Stimulated activated CD4-positive, alpha-beta T cell treated with anti-CD3 and anti-CD28 coated beads, Interleukin-15, amount 100 ng/mL, for 24 hours (primary cell): ENCODE measurements at places on chromosomes 6 and 20.

DNA sequence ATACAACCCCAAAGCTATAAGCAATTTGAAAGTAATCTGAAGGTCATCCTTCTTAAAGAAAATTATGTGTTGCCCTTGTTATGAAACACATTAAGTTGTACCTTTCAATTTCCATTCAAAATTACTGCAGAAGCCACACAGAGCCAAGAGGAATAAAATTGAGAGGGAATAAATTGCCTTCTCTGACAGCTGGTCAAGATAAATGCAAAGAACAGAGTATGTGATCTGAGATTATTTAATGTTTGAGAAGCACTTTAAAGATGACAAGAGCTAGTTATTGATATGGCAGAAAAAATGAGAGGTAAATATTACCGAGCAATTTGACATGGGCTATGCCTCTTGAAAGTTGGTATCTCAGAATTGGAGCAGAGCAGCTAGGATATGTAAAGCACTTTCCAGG, 61.6 kb downstream of the TRDN start:
- no peak for DNase-seq

- DNase-seq, result no peak
These were observed 63.6 kb upstream of the NAA20 start for GRCh38 chr20:19953606-19954005.

DNA sequence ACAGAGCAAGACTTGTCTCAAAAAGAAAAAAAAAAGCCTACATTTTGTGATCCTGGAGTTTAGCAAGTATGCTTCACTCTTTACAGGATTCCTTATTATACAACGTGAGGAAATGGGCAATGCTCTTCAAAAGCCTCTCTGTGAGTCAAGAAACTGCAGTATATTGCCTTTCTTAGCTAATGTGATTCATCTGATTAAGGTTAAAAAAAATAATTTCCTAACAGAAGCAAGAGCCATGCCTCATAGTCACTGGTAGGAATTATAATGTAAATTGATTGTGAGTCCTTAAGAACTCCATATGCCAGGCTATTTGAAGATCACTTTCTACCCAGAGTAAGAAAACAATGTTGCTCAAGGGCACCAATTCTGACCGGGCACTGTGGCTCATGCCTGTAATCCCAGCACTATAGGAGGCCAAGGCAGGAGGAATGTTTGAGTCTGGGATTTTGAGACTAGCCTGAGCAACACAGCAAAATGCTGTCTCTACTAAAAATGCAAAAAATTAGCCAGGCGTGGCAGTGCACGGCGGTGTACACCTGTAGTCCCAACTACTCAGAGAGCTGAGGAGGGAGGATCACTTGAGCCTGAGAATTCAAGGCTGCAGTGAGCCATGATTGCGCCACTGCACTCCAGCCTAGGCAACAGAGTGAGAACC, 43.3 kb downstream of the SLC26A8 start:
- DNase-seq, result no peak

GRCh38 chr20:37226889-37227288, 34.7 kb downstream of the GHRH start:
- DNase-seq, result no peak

DNA sequence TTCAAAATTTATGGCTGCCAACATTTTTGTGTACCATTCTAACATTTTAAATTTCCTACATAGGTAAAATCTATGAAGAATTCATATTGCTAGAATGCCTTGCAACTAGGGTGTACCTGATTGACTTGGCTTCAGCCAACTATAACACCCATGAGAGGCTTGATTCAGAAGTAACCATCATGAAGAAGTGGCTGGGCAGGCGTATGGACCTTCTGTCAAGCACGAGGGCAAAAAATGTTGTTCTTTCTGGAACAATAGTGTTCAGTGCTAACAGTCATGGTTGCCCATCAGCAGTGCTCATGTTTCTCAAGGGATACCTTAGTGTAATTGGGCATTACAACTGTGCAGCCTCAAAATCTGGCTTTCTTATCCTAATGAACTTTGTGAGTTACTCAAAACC, 42.9 kb downstream of the ID4 start:
- DNase-seq, result no peak

GRCh38 chr6:87922947-87923330, 124.7 kb upstream of the SPACA1 start:
- no peak for DNase-seq

DNA sequence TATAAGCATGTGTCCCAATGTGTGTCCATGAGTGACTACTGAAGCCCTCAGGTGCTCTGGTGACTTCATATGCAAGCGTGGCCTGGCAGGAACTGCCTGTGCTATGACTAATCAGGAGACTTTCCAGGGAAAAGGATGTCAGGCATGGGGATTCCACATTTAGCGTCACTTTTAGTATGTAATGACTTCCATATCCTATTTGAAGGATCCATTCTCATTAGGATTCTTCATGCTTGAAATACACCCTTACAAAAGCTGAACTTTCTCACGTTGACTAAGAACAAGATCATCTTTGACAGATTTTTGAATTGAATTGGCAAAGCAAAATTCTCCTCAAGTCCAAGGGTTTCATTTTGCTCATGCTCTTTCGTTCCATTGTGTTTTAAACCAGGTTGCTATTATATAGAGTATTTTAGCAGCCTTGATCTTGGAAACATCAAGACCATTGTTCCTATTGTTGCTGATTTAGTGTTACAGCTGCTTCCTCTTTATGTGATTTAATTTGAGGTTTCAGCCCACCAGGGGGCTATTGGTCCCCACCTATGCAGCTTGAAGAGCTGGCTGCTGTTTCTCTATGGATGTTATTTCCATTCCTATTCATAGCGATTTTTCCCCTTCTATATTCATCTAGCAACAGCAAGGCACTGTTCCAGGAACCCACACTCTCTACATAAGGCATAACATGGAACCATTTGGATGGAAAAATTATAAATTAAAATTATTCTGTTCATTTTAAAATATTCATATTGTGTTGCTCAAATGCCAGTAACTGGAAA, 418.6 kb downstream of the CDKAL1 start:
- DNase-seq, result no peak

GRCh38 chr6:31397901-31398525, 5.4 kb upstream of the MICA start:
- no peak for DNase-seq

- DNase-seq, result no peak
These were observed 34.7 kb downstream of the AAR2 start for GRCh38 chr20:36270744-36271638.

DNA sequence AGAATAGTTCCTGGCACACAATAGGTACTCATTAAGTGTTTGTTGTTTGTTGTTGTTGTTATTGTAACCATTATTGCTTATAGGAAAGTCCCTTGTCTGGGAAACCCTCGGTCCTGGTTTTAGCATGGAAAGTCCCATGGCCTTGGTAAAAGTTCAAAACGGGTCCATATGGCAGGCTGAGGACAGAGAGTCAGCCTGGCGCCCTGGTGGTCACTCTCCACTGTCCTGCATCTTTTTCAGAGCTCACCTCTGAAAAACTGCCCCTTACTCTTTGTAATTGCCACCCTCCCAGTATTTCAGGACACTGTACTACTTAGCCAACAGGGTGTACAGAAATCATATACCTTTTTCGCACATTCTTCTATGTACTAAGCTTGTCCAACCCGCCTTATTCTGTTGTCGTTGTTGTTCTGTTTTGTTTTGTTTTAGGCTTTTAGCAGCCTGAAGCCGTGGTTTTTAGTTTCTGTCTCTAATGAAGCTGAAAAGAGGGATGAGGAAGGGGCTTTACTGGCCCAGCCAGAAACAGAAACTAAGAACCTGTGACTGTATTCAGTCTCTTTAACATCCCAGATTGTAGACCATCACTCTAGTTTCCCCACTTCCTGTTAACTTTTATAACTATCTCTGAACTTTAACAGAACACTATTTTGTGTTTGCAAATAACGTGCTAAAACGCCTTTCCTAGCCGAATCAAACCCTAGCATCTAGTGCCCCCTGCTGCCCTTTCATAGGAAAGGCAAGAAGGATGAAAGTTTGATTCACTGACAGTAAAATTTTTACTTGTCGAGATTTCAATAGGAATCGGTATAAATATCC, 7.6 kb upstream of the TMEM14A start:
- peak; percentile 55 for DNase-seq

- peak; percentile 35 for DNase-seq
These were observed 45.1 kb downstream of the RAMACL start for GRCh38 chr6:166541366-166541765.

DNA sequence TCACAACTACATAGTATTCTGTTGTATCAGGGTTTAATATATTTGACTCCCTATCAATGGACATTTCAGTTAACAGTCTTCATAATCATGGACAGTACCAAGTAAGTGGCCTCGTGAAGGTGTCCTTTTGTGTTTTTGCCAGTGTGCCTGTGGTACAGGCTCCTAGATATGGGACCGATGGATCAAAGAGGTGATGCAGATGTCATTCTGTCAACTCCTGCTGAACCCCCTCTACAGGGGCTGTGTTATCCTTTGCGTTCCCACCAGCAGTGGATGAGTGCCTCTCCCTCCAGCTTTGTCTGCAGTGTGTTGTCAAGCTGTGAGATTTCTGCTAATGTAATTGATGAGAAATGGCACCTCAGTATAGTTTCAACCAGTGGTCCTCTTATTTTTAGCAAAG, 210.7 kb downstream of the QKI start:
- DNase-seq, result no peak

DNA sequence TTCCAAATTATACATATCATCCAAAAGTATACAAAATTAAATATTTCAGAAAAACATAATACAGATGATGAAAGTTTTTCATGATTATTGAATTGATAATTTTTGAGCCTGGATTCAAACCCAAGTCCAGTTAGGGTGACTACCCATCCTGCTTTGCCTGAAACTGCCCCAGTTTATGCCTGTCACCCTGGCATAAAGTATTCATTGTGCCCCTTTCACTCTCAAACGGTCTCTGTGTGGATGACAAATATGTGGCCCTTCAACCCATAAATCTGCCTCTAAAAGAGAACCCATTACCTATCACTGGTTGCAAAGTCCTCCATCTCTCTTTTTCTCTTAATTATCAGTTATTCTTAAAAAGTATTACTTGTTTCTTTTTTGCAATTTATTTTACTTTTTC, 553.7 kb upstream of the JARID2 start:
- DNase-seq, result no peak

DNA sequence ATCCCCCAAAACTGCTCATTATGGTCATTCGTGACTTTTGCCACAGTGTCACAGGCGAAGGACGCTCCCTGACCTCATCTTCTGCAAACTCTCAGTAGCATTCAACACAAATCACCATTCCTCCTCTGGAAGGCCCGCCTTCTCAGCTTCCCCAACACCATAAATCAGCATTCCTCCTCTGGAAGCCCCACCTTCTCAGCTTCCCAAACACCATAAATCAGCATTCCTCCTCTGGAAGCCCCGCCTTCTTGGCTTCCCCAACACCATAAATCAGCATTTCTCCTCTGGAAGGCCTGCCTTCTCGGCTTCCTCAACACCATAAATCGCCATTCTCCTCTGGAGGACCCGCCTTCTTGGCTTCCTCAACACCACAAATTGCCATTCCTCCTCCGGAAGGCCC, 288.0 kb upstream of the AGPAT4 start:
- DNase-seq, result no peak

GRCh38 chr6:158536891-158537798, 22.7 kb upstream of the TMEM181 start:
- DNase-seq, result peak; percentile 45

- DNase-seq, result no peak
These were observed 104.2 kb downstream of the SYCP2 start for GRCh38 chr20:59829054-59829785.

DNA sequence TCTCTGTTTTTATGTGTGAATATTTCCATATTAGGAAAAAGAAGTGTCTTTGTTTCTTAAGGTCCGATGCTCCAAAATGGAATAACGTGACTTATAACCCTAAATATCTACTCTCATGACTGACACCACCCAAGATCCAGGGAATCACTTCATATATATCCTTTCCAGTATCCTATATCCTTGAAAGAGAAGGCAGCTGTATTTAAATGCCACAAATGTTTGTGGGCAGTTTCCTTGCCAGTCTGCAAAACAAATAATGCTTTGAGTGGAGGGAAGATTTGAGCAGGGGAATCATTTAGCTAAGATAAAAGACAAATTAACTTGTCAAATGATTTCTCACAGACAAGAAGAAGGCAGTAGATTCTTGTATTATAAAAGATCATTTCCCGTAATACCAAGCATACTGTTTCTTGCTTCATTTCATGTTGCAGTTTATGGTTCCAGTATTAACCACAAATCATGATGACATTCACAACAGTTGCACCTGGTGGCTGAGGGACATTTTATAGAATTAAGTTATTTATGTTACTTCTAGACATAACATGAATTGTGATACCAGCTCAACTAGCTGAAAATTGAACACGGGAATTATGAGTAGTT, 30.0 kb upstream of the FABP7 start:
- DNase-seq, result no peak

- DNase-seq, result no peak
These were observed 220.1 kb upstream of the DTNBP1 start for GRCh38 chr6:15882915-15883314.

- no peak for DNase-seq
These were observed 275.0 kb downstream of the CENPW start for GRCh38 chr6:126614642-126615504.

DNA sequence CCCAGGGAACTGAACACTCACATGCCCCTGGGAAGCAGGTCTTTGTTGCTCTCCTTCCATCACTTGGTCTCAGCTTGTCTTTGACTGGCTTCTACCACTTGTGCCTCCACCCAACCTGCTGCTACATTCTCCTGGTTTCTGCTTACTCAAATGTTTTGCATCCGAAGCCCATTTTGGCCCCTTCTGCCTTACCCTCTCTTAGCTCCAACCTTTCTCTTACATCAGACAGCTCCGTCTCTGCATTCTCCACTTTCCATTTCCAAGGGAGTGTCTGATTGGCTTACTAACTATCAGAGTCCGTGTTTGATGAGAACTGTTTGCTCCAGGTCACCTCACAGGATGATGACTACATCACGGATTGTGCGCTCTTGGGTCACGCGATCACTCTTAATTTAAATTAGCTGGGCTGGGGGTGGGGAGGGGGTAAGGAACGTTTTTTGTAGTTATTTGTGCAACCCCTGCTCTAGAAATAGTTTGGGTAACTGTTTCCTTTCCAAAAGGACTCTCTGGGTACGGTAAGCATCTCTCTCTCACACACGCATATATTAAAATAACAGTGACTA, 844 bp upstream of the ABRACL start:
- DNase-seq, result peak; percentile 70

DNA sequence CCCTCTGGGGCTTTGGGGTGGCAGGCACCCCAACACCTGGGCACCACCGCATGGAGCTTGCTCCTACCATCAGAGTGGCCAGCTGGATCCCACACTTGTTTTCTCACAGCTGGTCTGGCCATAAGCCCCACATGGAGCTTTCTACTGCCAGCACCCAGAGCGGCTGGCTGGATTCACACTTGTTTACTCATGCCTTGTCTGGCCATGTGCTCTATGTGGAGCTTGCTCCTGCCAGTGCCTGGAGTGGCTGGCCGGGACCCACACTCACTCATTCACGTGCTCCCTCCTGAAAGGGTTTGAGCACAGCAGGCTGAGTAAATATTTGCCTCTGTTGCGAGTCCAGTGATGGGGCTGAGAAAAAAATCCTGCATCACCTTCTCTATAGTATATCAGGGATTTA, 487.0 kb downstream of the CD109 start:
- DNase-seq, result no peak

- DNase-seq, result no peak
These were observed 5.8 kb downstream of the TAB2 start for GRCh38 chr6:149323353-149323752.
